ENCODE measurements at places on chromosomes 12 and 14. TPM values are rescaled to one million over a fixed set of nuclear protein-coding genes. Genes with fewer than 3 reads are reported as not detected.

The NFATC4 gene
- total RNA-seq = 25.4 TPM

The FAM186B gene
- total RNA-seq = under 0.01 TPM

The RAD9B gene
- total RNA-seq = under 0.01 TPM

The SDSL gene
- 5.9 TPM for total RNA-seq

The CCDC184 gene
- 0.34 TPM for total RNA-seq

The PAPLN gene
- total RNA-seq = 6.5 TPM

The ANKS1B gene
- total RNA-seq = not detected

The MED13L gene
- 23.0 TPM for total RNA-seq

The CD163L1 gene
- total RNA-seq = 0.17 TPM

The ELK3 gene
- 24.7 TPM for total RNA-seq

The RNF212B gene
- not detected for total RNA-seq

The PKP2 gene
- 1.2 TPM for total RNA-seq

The SERPINA12 gene
- total RNA-seq = not detected

The BCL2L2 gene
- total RNA-seq = 13.4 TPM
